Bone marrow (tissue), 2 donors: ENCODE measurements at places on chromosomes 2 and 18.
A peak's percentile ranks its signal among the peaks of the same experiment; 100 is the strongest.

DNA sequence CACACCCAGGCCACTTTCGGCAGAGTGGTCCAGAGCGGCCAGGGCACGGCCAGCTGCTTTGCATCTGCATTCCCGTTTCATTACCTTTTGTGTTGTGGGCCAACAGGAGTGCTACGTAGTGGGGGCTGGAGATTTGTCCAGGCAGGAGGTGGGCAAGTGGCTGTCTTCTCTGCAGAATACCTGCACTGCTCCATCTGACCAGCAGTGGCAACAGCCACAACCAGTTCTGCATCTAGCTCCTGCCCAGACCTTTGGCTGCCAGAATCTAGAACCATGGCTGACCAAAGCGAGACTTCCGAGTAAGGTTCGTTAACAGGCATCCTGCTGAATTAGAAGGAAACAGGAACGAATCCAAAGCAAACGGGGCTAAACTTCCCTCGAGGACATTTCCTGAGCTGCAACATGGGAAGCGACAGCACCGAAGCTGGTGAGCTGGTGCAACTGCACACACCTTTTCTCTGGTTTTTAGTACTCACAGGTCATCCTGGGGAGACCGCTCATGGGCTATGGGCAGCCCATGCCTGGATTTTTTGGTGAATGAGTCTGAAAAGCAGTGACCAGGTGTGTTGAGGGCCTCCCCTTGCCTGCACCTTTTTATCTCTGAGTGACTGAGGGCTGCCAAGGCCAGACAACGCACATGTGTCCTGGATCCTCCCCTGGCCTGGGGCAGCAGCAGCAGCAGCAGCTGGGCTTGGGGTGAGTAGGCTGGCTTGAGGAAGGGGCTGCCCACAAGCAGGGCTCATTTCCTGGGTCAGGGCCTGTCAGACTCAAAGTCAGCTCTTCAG, 10.5 kb downstream of the GDF7 start:
- DNase-seq = no peak

DNA sequence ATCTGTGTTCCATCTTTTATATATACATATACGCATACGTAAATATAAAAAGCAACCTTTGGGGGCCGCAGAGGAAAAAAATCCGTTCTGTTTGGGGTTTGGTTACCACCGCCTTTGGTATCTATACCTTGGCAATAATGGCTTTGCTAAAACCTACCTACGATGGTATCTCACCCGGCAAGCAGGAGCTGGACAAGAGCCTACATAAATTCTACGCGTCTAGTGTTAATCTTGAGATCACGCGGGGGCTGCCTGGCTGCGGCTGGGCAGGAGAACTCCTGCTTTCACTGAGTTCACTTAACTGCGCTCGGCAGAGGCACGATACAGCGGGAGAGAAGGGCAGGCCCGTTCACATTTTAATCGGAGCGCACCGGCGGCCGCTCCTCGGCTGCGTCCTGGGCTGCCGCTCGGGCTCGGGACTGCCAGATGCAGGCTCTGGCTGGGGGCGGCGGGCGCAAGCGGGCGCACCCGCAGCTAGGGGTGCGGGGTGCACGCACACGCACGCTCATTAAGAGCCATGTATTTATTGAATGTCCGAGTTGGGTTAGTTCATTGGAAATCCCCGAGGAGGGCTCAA, 1.7 kb upstream of the POU3F3 start:
- no peak for DNase-seq

- no peak for DNase-seq
Measured at GRCh38 chr18:46400449-46400848, 256.6 kb downstream of the LOXHD1 start.

DNA sequence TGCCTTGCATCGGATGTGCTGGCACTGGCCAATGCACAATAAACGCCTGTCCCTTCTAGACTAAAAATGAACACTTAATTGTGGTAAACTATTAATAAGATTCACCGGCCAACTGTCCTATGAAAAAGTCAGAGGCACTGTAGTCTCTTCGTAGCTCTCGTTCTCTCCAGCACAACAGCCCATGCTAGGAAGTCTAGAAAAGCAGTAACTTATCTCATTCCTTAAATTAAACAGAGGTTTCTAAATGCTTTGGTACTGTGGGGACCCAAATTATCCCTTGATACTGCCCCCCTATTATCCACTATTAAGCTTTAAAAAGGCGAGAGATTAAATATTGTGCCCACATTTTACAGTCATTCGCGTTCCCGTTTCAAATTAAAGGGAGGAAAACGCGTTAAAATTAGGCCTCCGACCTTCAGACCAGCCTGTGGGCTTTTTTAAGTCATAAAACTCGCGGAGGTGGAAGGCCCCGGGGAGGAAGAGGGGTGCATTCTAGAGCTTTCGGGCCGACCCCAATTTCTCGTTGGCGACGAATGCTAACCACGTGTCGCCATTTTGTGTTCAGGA, 1.5 kb upstream of the PCBP1 start:
- no peak for DNase-seq

GRCh38 chr2:45263147-45263546, 253.9 kb upstream of the SIX2 start:
- peak; percentile 63 for DNase-seq

DNA sequence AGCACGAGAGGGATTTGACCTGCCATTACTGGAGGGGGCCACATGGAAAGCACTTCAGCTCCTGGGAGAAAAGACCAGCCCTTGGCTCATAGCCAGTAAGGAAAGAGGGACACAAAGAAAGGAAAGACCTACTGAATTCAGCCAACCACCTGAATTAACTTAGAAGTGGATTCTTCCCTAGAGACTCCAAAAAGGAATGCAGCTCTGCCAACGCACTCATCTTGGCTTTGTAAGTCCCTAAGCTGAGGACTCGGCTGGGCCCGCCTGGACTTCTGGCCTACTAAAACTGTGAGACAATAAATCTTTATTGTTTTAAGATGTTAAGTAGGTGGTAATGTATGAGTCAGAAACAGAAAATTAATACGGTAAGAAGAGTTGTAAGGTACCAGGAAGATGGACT, 11.5 kb downstream of the ATF2 start:
- DNase-seq = no peak

- DNase-seq = no peak
Measured at GRCh38 chr18:56139372-56139771, 499.0 kb downstream of the TXNL1 start.

DNA sequence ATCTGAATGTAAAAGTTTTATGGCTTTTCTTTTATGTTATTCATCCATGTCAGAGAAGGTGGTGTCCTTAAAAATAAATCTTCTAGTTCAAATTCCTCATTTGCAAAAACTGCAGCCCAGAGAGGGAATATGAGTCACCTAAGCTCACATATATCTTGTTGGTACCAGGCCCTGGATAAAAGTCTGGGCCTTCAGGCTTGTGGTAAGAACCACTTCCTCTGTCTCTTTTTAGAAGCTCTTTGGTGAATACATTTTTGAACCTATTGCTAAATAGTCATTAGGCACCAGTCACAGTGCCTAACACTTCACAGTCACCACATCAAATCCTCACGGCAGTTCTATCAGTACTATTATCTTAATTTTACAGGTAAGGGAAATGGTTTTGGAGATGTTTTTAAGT, 199.2 kb downstream of the KCNS3 start:
- DNase-seq = no peak

- DNase-seq = no peak
Measured at GRCh38 chr2:118805064-118805690, 42.3 kb downstream of the EN1 start.

GRCh38 chr2:151361674-151362370, 4.4 kb downstream of the TNFAIP6 start:
- DNase-seq = no peak

DNA sequence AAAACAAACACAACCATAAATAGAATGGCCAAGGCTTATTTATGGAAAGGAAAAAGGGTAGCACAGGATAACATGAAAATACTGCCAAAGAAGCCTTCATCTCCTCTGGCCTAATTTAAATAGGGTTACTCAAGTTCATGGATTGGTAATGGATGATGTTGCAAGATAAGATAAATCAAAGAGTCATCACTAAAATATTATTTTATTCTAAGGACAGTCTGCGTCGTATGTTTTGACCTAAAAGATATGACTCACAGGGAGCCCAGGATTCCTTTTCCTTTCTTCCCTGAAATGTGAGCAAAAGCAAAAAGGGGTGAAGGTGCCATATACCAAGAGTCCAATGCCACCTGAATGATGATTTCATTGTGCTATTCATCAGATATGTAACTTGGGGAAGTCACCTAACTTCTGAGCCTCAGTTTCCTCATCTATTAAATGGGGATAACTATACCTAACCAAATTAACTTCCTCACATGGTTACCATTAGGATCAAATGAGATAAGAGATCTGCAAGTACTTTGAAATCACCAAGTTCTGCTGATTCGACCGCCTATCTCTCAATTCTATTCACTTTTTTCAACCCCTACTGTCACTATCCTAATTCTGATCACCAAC, 137.7 kb downstream of the THADA start:
- DNase-seq = no peak

DNA sequence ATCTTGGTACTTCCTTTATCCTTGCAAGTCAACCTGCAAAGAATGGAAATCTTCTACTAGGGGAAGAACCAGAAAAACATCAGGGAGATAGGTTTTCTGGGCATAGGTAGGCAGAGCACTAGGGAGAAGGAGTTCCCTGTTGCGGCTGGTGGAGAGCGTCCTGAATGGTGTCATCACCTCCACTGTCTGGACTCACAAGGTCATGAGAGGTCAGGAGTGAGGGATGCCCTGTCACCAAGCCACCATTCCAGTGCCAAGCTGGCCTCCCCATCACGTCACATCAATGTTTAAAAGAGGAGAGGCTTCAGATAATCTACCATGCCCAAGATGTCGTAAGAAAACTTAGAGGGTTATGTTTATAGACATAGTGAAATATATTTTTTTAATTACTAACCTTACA, 72.1 kb downstream of the BCL2 start:
- DNase-seq = no peak

DNA sequence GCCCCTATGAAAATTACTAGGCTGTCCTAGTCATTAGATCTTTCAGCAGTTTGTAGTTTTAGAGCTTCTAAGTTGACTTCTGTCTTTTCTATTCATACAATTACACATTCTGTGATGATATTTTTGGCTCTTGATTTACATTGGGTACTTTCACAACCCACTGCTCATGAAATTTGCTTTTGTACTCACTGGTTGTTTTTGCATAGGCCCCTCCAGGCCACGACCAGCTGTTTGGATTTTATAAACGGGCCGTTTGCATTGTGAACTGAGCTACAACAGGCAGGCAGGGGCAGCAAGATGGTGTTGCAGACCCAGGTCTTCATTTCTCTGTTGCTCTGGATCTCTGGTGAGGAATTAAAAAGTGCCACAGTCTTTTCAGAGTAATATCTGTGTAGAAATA, 193.8 kb downstream of the RPIA start:
- DNase-seq = no peak

GRCh38 chr2:231975001-231975400, 13.5 kb downstream of the DIS3L2 start:
- no peak for DNase-seq

DNA sequence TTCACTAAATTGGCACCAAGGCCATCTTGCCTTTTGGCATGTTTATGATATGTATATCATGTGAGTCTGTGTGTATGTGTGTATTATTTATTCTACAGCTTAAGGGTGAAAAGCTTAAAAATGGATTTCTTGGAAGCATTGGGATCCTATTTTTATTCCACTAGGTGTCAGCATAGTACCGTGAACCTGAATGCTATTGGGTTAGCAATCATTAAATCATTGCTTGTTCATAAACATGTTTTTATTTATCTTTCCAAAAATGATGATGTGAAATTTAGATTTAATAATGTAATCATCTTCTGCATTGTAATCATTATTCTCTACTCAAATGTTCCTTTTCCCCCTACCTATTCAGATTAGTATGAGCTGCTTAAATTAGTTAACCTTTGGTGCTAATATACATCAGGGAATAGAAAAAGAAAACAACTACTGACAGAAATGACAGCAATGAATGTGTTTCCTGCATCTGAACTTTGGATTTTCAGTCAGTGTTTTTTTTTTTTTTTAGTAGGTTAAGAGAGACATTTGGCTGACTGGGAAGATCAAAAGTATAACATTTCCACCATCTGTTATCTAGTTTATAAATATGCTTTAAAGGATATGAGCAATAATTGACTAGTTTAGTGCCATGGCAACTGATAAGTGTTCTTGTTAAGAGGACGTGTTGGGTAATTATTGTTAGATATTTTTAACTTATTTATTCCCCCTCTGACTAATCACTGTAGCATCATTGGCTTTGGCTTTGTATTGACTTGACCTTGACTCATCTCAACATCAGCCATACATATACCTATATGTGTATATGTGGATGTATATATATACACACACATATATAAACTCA, 14.1 kb upstream of the ZSWIM2 start:
- peak; percentile 54 for DNase-seq

DNA sequence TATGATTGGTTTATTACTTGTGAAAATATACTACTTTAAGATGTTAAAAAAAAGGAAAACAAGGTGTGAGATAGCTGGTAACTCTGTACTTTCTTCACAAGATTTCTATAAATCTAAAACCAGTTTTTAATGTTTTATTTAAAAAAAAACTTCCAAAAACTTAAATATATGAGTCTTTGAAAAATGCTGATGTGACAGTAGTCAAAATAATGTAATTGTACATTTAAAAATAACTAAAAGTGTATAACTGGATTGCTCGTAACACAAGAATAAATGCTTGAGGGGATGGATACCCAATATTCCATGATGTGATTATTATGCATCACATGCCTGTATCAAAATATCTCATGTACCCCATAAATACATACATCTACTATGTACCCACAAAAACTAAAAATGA, 464.9 kb downstream of the NYAP2 start:
- no peak for DNase-seq

GRCh38 chr18:77071061-77071460, 61.5 kb downstream of the MBP start:
- DNase-seq = no peak

DNA sequence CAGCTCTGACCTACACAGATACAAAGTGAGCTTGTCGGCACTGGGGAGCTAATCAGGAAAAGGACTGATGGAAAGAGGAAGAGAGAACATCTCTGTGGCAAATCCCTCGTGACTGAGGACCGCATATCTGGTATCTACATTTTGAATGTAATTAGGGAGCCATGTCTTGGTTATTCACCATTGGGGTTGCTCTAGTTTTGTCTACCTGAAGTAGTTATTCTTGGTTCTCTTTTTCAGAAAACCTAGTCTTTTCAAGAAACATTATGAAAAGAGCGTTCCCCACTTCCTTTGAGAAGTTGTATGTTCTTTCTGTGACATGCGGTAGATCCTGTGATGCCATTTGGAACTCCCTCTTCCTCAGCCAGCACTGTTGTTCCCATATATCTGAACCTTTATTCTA, 104.4 kb downstream of the DOCK10 start:
- DNase-seq = no peak

DNA sequence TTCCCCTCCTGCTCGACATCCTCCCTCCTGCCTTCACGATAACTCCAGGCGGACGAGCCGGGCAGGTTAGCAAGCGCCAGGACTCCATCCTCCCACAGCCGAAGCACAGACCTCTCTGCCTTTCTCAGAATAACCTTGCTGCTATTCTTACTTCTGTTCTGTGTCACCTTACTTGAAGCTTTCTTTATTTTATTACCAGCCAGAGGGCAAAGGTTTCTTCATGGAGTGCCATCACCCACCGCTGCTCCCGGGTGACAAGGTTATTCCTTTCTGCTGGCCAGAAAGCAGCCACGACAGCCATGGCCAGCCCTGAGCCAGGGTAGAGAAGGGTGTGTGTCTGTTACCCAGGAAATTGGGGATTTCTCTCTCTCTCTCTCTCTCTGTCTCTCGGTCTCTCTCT, 227.1 kb downstream of the ANAPC1 start:
- DNase-seq = no peak
